HT1080 (cell line): ENCODE measurements at places on chromosomes 3 and 15.
A peak's percentile ranks its signal among the peaks of the same experiment; 100 is the strongest.

GRCh38 chr15:72339777-72340177 is 19.8 kb upstream of the CELF6 start:
- DNase-seq = peak; percentile 91

DNA sequence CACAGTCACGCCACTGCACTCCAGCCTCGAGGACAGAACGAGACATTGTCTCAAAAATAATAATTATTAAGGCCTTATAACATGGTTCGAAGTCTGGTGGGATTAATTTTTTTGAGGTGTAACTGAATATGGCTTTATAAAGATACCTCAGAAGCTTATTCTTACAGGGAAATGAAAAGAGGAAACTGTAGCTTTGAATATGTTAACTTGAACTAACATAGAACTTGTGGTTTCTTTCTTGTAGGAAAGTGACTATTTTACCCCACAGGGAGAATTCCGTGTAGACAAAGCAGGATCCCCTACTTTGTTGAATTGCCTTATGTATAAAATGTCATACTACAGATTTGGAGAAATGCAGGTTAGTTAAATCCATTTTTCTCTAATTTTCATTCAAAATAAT is 96.3 kb downstream of the STT3B start:
- no peak for DNase-seq

GRCh38 chr15:80875568-80876347 is 96.6 kb downstream of the CEMIP start:
- DNase-seq = no peak

GRCh38 chr3:107942951-107943749 is 147.7 kb downstream of the CD47 start:
- DNase-seq = no peak

DNA sequence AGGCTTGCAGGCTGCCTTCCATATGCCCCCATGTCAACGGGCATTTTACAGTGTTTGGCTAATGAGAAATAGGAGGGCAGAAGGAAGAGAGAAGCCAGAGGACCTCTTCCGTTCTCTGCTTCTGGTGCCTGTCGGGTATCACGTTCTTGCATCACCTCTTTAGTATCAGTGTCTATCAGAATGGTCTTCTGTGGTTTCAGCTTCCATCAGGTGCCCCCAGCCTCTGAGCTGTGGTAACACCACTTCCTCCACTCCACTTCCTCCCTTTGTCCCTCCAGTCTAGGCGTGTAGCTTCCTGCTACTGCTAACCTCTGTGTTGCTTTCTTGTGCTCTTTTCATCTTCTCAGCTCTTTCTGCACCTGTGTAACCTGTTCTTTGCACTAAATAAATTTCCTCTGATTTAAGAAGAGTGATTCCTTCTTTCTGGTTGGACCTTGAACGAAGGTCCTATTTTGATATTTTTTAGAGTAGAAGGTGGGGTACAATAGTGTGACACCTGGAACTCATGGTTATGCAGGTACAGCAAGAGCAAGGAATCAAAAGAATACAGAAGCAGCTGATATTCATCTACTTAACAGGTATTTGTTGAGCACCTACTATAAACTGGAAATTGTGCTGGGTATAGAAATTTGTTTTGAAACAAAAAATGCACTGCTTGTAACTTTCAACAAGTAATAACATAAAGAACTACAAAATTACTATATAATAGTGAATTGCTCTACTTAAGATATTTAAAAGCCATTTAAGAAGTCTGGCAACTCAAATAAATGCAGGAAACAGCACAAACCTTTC is 27.4 kb upstream of the FOXB1 start:
- peak; percentile 28 for DNase-seq

DNA sequence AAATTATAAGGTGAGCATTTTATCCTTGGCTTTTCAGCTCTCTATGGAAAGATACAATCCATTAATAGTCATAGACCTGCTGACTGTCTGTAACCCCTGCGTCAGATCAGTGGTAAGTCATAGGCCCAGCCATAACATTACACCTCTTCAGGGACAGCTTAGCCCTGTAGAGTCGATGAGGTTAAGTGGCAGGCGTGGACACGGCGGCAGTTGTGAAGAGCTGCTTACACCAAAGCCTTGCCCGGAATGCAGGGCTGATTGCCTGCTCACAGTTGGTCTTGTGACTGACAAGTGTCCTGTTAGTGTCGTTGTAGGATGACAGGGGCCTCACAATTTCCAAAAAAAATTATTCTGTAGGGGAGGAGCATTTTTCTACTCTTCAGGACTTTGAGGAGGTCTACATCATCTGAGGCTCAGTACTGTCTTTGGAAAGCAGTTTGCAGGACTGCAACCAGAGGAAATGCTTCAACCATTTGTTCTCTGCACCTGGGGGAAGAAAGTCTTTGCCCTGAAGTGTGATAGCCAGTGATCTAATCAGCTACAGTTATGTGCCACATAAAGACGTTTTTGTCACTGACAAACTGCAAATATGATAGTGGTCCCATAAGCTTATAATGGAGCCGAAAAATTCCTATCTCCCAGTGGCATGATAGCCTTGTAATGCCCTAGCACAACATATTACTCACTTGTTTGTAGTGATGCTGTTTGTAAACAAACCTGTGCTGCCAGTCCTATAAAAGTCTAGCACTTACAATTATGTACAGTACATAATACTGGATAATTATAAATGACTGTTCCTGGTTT is 14.9 kb upstream of the SELENOT start:
- no peak for DNase-seq

DNA sequence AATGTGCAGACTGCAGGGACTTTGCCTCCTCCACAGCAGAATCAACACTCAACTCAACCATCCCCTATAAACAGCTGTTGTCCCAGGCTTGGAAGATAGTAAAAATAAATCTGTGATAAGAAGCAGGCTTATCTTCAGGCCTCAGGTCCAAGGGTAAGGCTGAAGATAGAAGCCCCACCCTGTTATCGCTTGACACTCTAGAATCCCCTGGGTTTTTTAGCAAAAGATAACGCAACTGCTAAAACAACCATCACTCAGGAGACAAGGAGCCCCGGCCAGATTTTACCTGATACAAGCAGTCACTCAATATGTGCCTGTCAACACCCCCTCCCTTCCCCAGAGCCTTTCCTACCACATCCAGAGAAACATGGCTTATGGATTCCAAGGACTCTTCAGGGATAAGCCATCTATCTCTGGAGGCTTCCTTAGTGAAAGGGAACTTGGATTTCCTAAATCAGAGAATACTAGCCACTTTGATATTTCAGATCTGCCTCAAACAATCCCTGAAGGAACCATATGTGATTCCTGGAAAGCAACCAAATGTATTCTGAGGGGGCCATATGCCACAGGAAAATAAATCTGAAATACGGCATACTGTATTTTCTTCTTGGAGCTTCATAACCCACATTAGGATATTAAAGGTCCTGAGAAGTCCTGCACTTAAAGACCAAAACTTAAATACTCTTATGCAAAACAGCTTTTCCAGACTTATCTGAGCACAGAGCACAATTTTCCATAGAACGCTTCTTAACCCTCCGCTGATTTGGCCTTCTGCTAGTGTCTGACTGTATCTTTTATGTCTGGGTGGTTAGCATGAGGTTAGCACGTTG is 60.4 kb downstream of the LYZL4 start:
- no peak for DNase-seq

DNA sequence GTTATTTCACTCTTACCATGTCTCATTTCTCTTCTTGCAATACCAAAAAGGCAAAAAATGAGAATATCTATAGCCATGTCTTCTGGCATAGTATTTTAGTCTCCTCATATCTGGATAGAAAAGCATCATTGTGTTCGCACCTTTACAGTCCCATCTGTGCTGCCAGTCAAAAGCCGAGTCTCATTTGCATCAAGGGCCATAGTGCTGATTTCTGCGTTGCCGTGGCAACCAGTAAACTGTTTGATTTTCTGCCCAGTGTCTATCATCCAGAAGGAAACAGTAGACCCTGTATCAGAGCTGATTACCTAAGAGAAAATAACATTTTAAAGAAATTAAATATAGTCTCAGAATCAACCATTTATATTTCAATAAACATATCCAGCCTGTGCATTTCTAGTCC is 86.1 kb upstream of the SERPINI2 start:
- no peak for DNase-seq

DNA sequence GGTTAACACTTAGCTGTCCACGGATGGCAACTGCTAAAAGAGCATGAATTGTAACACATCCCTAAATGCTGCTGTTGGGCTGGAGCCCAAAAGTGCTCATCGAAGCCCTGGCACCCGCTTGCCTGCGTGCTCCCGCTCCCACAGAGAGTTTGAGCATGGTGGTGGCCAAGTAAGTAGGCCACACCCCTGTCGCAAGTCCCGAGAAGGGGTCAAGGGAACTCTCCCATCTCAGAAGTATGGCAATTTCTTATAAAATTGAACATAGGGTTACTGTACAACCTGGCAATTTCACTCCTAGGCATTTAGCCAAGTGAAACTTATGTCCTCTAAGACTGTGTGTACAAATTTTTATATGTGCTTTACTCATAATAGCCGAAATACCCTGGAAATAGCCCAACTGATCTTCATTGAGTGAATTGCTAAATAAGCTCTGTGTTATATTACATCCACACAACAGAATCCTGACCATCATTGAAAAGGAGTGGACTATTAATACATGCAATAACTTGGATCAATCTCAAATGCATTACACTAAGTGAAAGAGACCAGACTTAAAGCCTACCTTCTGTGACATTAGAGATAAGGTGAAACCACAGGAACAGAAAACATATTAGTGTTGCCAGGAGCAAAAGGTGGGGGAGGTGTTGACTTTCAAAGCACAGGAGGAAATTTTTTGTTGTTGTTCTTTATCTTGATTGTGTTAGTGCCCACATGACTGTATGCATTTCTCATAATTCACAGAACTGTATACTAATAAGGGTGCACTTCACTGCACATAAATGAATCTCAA is 1.5 kb upstream of the GCSAM start:
- no peak for DNase-seq

GRCh38 chr3:53485675-53486403 is 8.6 kb upstream of the CACNA1D start:
- no peak for DNase-seq

DNA sequence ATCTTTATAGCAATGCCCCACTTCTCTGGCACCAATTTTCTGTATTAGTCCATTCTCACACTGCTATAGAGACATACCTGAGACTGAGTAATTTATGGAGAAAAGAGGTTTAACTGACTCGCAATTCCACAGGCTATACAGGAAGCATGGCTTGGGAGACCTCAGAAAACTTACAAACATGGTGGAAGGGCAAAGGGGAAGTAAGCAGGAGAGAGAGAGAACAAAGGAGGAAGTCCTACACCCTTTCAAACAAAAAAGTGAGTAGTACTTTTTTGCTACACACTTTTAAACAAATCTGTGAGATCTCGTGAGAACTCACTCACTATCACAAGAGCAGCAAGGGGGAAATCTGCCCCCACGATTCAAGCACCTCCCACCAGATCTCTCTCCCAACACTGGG is 67.8 kb upstream of the ZBED2 start:
- no peak for DNase-seq

- DNase-seq = no peak
These were observed 34.2 kb upstream of the INO80 start for GRCh38 chr15:41150279-41150678.

- DNase-seq = no peak
These were observed 458.6 kb downstream of the PYDC2 start for GRCh38 chr3:191919491-191920026.

DNA sequence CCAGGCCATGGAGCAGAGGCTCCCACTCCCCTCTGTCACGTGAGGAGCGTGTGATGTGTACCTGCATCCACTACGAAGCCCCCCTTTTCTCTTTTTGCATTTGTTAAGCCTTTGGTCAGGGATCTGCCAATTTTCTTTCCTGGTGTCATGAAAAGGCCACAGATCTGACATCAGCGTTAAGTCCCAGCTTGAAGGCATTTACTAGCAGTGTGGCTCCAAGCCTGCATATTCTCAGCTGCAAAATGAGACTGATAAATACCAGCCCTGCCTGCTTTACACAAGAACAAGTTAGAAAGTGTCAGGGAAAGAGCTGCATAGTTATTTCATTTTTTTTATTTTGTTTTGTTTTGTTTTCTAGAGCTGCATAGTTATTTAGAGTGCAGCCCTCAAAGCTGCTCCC is 2.3 kb upstream of the ANKRD63 start:
- no peak for DNase-seq

DNA sequence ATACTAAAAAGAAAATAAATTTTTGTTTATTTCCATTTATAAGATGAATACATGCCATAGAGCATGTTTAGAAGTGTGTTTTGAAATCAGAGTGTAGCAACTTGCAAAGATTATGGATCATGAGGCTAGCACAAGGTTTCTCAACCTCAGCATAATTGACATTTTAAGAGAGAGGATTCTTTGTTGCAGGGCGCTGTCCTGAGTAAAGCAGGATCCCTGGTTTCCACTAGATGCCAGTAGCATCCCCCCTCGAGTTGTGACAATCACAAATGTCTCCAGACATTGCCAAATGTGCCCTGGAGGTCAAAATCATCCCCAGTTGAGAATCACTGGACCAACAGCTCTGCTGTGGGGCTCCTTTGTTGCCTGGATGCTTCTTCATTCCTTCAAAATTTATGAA is 128.5 kb upstream of the RBMS3 start:
- DNase-seq = peak; percentile 10

DNA sequence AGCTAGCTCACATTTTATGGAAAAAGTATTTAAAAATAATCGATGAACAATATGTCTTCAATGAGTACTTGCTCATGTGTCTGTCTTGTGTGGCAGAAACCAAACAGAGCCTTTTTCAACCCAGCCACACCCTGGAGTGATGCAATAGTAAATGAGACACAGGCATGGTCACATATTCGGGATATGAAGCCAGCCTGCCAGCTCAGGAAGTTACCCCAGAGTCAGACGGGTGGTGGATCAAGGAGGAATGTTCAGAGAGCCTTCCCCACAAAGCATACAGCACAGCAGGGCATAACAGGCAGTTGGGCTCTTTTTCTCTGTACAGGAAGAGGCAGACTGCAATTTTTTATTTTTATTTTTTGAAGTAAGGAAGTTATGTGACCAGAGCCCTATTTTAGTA is 27.3 kb downstream of the LARP6 start:
- DNase-seq = peak; percentile 92

DNA sequence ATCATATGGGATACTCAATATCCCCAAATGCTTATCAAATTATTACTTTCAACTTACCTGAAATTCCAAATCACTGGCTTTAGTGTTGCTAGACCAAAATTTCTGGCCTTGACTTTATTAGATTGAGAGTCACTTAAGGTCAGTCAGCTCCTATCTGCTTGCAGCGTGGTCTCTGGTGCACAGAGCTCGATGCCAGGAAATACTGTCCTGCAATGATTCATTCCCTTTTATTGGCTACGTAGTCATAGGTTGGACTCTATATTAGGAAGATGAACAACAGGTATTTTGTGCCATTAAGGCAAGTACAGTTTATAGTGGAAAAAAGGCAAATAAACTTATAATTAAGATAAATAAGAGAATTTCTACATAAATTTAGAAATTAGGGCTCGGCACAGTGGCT is 378.6 kb upstream of the MCTP2 start:
- peak; percentile 22 for DNase-seq

DNA sequence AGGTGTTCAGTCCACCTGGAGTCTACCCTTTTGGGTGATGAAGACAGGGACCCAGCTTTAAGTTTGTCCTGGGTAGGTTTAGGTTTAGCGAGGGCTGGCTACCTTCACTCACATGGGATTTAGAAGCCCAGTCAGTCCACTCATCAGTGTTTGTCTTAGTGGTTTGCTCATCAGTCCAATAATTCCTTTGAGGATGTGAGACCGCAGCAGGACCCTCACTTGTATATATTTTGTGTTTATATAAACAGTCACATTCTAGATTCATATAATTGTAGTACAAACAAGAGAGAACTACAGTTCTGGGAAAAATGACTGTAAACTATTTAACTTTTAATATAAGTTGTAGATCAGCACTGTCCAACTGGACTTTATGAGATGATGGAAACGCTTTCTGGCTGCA is 18.2 kb downstream of the EFCC1 start:
- DNase-seq = no peak

GRCh38 chr3:151265866-151266265 is 12.5 kb downstream of the P2RY14 start:
- no peak for DNase-seq
